ENCODE measurements at places on chromosomes 1 and 21. TPM values are rescaled to one million over a fixed set of nuclear protein-coding genes. Genes with fewer than 3 reads are reported as not detected.
A peak's percentile ranks its signal among the peaks of the same experiment; 100 is the strongest.

The RHBDL2 gene
- 2.7 TPM for total RNA-seq

The GRHL3 gene
- 1.6 TPM for total RNA-seq

The AADACL3 gene
- not detected for total RNA-seq

- peak overlapping the region; percentile 69 for H3K27ac ChIP-seq
- peaks cover 52% of the 10 kb centered on the region for H3K4me1 ChIP-seq
- H3K36me3 ChIP-seq = no peaks in the 10 kb centered on the region
Observed at GRCh38 chr1:154483941-154484803, 17.8 kb upstream of the TDRD10 start.

DNA sequence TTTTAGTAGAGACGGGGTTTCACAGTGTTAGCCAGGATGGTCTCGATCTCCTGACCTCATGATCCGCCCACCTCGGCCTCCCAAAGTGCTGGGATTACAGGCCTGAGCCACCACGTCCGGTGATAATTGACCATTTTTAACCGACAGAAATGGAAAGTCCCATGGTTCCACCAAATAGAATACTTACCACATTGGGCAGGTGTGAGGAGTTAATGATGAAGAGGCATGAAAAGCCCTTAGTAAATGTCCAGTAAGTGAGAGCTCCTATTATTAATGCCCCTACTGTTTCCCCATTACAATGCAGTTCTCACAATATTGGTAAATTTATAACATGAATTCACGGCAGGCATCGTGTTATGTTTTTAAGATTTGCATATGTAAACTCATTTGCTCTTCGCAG, 8.1 kb upstream of the GCLM start:
- DNase-seq = no peak
- no peak overlapping the region for H3K27ac ChIP-seq
- H3K27me3 ChIP-seq = no peaks in the 10 kb centered on the region
- no peak overlapping the region for H3K4me3 ChIP-seq

DNA sequence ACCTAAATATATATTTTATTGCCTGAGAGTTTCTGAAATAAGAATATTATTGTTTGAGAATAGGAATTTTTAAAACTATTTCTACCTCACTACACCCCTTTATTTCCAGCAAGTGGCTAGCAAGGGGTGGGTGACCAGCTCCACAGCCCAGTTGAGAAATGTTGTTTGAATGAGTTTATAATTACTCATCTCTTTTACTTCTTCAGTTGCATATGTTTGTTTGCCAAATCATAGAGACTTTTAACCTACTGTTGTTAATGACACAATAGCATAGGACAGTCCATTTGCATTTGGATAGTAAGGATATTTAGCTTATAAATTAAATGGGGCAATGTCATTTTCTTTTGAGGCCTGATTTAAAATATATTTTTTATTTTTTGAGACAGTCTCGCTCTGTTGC, 127.8 kb downstream of the NRDC start:
- H3K27ac ChIP-seq = no peak overlapping the region
- H3K36me3 ChIP-seq = no peaks in the 10 kb centered on the region
- H3K4me3 ChIP-seq = no peak overlapping the region
- H3K27me3 ChIP-seq = no peaks in the 10 kb centered on the region

Data from left lung (tissue), 14 donors.